ENCODE measurements at places on chromosomes 5 and 9.

GRCh38 chr5:67065237-67065636 lies 131.4 kb downstream of the CD180 start:
- peak; percentile 69 for DNase-seq

- peak; percentile 41 for DNase-seq
Observed at GRCh38 chr5:90866333-90866732, 307.7 kb downstream of the ADGRV1 start.

GRCh38 chr5:112511920-112512319 lies 92.8 kb upstream of the EPB41L4A start:
- no peak for DNase-seq

DNA sequence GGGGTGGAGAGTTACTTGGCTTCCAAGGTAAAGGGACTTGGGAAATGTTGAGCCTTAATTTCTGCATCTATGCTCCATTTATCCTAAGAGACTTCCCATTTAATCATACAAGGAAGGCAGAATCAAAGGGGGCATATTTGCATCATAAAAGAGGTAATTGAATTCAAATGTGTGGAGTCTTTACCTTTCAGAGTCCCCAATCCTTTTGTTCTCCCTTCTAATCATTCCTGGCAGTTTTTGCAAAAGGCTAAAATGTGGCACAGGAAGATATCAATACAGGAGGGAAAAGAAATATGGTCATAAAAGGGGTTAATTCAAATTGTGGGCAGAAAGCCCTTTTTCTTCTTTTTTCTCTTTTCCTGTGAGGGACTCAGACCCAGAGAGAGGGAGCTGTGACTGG lies 69.5 kb downstream of the SFXN1 start:
- no peak for DNase-seq

GRCh38 chr5:145681686-145682085 lies 153.5 kb downstream of the PRELID2 start:
- peak; percentile 36 for DNase-seq

DNA sequence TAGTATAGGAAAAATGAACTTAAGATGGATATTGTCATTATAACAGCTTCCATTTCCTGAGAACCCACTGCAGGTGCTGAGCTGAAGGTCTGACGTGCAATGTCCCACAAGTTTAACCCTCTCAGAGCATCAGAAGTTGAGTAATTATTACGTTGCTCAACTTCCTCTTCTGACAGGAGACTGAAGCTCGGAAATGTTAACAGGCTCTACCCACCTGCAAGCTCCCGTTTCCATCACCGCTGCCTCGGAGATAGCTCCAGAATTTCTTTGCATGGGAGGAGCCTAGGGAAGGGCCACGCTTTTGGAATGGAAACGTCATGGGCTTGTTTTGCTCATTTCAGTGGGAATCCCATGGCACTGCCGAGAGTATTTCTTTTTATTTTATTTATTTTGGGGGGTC lies 1.0 kb upstream of the NTMT1 start:
- peak; percentile 22 for DNase-seq

DNA sequence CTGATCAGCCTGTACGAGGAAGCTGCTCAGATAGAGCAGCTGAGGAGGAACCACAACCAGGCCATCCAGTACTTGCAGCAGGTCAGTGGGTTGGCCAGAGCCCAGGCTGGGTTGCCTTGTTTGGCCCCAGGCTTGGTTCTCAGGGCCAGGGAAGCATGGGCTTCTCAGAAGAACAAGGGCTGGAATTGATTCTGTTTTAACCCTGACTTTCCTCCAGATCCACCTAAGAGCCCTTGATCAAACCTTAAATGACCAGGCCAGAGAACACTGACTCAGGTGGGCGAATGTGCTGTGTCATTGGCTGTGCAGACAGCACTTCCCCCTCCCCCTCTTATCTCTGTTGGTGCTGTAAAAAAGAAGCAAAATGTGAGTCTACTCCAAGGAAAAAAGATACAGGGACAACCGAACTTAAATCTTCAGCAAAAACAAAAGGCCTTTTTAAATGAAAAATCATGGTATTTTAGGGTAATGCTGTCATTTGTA lies 28.1 kb downstream of the TTC23L start:
- no peak for DNase-seq

DNA sequence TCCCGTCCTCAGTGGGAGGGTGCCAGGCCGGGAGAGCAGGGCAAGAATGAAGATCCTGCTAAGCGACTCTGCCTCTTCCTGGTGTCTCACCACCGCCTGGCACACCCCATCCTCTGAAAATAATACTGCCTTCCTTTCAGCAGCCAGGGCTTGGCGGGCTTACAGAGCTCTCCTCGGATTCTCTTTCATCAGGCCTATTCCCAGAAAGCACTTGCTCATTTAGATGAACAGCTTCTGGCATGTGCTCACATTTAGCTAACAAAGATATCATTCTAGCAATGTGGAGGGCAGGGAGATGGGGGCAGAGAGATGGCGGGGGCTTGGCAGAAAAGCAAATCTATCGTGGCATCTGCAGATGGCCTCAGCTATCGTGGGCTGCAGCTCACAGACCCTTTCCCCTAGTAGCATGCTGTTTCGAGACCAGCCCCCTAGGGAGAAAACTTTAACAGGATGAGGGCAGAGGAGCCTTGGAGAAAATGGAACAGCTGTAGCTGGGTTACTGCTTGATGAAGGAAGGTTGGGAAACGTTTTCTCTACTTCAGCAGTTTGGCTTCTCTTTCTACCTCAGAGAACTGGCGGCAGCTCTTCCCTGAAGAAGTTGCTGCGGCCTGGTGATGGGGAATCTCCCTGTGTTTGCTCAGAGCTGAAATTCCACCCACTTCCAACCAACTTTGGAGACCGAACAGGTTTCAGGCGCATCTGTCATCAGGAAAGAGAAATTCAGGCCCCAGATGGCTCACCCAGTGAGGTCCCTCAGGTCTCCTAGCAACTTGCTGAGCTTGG lies 102.1 kb downstream of the TMEM174 start:
- peak; percentile 95 for DNase-seq

GRCh38 chr5:171600741-171601265 lies 181.4 kb downstream of the FGF18 start:
- no peak for DNase-seq

Measured in NCI-H524 (cell line).